Activated CD4-positive, alpha-beta T cell treated with anti-CD3 and anti-CD28 coated beads, Interleukin-2, Interleukin-6, amounts not matched to agents 100 ng/mL and 50 ng/mL, durations not matched to agents 16 hours and 8 hours (primary cell): ENCODE measurements at places on chromosomes 5 and 9.
A peak's percentile ranks its signal among the peaks of the same experiment; 100 is the strongest.

DNA sequence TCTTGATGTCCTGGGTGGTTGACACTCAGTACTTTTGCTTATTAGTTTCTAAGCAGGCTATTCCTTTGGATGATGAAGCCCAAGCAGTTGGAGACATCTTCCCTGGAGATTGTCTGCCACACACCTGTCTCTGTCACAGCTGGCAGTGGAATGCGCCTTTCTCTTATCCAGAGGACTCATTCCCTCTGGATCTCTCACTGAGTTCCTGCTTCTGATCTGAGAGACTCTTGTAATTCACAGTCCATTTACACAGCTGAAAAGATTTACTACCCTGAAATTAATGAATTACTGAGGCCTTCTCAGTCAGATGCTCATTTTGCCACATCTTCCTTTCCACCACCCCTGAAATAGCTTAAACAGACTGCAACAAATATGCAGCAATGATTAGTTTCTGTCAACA is 15.9 kb downstream of the TAL2 start:
- DNase-seq, result no peak

DNA sequence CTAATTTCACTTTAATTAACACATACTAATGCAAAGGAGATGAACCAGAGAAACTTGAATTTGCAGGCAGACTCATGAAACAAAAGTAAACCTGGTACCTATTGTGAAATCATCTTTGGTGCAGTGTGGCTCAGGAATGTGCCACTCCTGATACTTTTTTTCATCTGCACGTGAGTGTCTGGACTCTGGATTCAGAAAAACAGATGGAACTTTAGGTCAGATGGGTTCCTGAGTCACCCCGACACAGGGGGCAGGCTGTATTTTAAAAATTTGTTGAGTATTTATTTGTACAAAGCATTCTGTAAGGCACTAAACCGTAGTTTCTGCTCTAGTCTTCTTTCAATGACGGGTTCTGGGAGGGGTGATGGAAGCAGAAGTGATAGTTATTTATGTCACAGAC is 52.2 kb upstream of the TUT7 start:
- DNase-seq, result no peak

- no peak for DNase-seq
Measured at GRCh38 chr5:118042076-118042475, 946.3 kb downstream of the DTWD2 start.

DNA sequence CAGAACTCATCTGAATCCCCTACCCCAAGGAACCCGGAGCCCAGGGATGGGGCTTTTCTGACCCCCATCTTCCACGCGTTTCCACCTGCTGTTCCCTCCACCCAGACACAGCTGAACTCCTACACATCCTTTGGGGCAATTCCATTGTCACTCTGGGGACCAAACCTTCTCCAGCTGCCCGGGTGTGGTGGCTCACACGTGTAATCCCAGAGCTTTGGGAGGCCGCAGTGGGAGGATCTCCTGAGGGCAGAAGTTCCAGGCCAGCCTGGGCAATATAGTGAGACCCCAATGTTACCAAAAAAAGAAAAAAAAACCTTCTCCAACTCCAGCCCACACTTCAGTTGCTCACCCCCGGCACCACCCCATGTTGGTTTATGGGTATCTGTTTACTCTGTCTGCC is 8.1 kb downstream of the EPB41L4B start:
- DNase-seq, result no peak

DNA sequence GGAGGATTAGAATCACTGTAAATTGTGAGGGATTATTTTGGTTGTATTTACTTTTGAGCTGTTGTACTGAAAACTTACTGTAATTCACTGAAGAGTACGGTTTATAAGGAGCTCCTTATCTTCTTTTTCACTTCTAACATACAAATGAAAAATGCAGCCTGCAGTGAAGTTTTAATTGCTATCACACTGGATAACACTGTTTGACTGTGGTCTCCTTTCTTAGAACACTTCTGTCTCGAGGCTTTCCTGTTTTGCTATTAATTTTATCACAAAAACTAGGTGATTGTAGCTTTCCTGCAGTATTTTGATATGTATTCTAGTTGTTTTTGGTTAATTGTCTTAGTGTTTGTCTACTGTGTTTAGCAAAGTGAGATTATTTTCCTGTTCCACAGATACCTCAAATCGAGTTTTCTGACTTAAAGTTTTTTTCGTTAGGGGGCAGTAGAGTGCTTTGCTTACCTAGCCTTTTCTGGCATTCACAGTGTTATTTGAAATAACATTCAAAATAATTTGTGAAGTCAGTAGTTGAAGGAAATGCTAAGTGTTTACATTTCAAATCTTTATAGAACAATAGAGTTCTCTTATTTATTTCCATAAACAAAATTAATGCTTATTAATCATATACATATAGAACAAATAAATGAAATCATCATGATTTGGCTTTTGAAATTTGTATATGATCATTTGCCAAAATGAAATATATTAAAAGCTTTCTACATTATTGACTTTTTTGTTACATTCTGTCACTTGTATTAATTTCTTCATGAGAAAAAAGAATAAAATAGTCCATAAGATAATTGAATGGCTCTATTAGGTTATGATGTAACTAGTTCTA is 52.9 kb downstream of the COMMD10 start:
- DNase-seq, result peak; percentile 59

- DNase-seq, result no peak
Measured at GRCh38 chr5:7540736-7541485, 145.0 kb downstream of the ADCY2 start.

- DNase-seq, result no peak
Measured at GRCh38 chr5:79481574-79481973, 32.4 kb downstream of the HOMER1 start.

- no peak for DNase-seq
Measured at GRCh38 chr9:37002413-37003217, 31.5 kb downstream of the PAX5 start.

GRCh38 chr9:136566901-136567300 is 21.1 kb upstream of the NOTCH1 start:
- no peak for DNase-seq

GRCh38 chr5:148414833-148415232 is 31.1 kb downstream of the FBXO38 start:
- DNase-seq, result no peak

GRCh38 chr9:113997610-113998009 is 80.5 kb downstream of the AMBP start:
- no peak for DNase-seq

GRCh38 chr5:142472306-142472951 is 147.6 kb upstream of the SPRY4 start:
- peak; percentile 77 for DNase-seq

GRCh38 chr5:154209591-154210081 is 19.1 kb downstream of the GALNT10 start:
- DNase-seq, result no peak

GRCh38 chr9:98575379-98576346 is 133.1 kb downstream of the GABBR2 start:
- peak; percentile 78 for DNase-seq

DNA sequence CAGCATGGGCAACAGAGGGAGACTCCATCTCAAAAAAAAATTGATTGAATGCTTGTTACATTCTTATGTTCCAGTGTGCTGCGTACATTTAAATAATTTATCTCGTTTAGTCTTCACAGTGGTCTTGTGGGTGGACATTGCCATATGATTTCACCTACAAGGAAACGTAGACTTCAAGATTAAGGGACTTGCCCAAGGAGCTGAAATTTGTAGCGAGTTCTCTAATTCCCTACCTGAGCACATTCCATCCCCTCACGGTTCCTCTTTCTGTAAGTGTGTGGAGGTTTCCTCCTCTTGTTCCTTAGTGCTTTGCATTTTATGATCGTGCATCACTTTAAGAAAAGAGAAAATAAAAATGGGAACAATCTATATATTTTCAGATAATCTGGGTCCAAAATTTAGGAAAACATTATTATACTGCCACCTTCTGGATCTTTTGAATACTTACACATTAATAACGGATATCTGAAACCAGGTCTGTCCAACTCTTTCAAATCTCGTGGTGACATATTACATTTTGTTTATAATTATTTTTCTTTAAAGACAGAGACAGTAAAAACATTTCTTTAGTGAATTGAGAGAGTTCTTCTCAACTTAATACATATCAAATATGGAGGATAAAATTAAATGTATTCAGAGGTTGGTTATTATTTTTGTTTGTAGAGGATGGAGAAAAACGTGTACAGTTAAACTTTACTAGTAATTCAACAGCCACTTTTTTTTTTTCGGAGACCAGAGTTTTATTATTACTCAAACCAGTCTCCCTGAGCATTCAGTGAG is 29.9 kb upstream of the C7 start:
- DNase-seq, result peak; percentile 3

- no peak for DNase-seq
Measured at GRCh38 chr9:26331223-26331622, 561.4 kb downstream of the CAAP1 start.

DNA sequence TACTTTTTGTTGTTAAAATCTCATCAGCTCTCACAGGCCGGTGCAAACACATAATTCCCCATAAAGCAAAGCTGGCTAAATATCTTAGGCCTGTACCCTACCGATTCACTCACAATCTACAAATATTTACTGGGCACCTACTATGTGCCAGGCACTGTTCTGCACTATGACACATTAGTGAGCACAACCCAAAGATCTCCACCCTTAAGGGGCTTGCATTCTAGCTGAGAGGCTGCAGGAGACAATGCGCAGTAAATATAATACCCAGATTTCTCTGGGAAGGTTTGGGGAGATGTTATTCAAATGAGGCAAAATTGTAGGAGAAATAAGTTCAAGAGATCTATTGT is 53.7 kb downstream of the FNBP1 start:
- DNase-seq, result no peak

- DNase-seq, result no peak
Measured at GRCh38 chr9:93810028-93810971, 144.9 kb downstream of the BARX1 start.

GRCh38 chr5:88470745-88471144 is 202.1 kb upstream of the TMEM161B start:
- no peak for DNase-seq

- no peak for DNase-seq
Measured at GRCh38 chr5:174991847-174992246, 267.5 kb downstream of the MSX2 start.

GRCh38 chr5:90983711-90984124 is 399.4 kb downstream of the ARRDC3 start:
- DNase-seq, result no peak

- no peak for DNase-seq
Measured at GRCh38 chr5:149423794-149424268, 44.7 kb upstream of the IL17B start.

DNA sequence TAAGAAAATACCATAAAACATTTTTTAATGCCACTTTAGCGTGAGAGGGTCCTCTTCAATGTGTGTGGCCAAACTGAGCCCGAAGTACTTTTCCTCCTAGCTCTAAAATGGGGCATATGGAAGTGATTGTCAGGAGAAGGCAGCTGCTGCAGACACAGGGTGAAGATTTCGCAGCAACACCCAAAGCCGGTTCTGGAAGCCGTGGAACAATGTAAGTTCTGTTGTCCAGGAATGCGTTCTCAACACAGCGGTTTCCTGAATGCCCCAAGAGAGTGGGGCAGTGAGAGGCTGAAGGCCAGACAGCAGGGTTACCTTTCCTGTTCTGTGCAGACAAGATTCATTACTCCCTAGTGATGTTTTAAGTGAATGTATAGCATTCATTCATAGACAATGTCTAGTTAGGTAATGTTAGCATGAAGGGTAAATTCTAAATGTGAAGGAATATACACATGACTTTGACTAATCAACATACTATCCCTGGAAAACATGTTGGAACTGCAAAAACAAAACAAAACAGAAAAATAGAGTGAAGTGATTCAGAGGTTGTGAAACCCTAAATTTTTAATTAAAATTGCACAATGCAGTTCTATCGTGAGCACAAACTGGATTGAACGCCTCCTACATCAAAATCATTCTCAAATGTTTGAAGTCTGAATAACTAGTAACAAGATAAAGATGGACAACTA is 197.0 kb upstream of the SEMA6A start:
- DNase-seq, result no peak

- peak; percentile 70 for DNase-seq
Measured at GRCh38 chr9:78030553-78031443, 813 bp downstream of the GNAQ start.

DNA sequence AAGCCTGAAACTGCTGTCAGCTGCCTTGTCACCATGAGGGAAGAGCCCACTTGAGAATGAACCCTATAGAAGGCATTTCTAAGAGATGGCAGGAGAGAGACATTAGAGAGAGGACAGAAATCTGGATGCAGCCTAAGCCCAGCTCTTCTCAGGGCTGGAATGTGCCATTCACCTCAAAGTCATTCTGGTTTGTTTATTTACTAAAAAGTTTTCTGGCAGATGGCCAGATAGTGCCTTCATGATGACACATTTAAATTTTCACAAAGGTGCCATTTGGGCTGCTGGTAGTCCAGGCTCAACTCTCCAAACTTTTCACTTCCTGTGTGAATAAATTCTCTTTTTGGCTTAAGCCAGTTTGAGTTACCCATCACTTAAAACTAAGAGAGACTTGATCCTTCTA is 144.6 kb upstream of the ZNF366 start:
- no peak for DNase-seq

GRCh38 chr9:134163371-134164196 is 780 bp downstream of the RNU6ATAC start:
- peak; percentile 72 for DNase-seq

DNA sequence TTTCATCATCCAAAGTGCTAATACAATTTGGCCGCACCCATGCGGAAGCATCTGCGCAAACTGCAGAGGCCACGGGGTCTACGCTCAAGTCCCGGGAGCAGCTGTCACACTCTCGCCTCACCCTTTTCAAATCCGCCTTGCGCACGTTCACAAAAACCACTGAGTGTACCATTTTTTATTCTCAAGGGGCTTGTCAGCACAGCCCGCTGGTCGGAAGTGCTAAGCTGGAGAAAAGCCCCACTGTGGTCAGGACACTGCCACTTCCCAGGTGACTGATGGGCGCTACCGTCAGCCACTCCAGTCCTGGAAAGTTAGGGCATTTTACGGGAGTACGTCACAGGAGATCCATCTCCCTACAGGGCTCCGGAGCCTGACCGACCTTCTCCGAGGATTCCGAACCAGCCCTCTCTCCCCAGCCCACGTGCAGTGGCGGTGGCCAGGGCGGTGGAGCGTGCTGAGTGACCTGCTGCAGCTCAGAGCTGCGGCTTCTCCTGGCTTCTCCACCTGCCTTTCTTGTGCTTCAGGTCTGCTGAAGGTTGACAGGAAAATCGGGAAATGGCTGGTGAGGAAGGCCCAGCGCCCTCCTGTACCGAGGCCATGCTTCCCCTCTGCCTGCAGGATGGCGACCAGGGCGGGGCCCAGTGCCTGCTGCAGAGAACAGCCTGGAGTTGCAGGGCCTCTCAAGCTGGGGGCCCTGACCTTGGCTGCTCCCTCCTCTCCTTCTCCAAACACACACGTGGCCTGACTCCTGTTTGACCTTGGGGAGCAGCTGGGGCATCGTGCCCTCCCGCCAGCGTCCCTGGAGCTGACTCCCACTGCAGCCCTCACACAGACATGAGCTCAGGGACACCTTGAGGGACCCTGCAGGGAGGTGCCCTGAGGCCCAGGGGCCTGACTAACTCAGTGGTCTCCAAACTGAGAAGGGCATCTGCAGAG is 14.3 kb downstream of the RASGEF1C start:
- no peak for DNase-seq

GRCh38 chr9:108606401-108606800 is 249.4 kb downstream of the ACTL7B start:
- DNase-seq, result no peak
